ENCODE measurements at places on chromosomes 6 and 20.
A peak's percentile ranks its signal among the peaks of the same experiment; 100 is the strongest.

DNA sequence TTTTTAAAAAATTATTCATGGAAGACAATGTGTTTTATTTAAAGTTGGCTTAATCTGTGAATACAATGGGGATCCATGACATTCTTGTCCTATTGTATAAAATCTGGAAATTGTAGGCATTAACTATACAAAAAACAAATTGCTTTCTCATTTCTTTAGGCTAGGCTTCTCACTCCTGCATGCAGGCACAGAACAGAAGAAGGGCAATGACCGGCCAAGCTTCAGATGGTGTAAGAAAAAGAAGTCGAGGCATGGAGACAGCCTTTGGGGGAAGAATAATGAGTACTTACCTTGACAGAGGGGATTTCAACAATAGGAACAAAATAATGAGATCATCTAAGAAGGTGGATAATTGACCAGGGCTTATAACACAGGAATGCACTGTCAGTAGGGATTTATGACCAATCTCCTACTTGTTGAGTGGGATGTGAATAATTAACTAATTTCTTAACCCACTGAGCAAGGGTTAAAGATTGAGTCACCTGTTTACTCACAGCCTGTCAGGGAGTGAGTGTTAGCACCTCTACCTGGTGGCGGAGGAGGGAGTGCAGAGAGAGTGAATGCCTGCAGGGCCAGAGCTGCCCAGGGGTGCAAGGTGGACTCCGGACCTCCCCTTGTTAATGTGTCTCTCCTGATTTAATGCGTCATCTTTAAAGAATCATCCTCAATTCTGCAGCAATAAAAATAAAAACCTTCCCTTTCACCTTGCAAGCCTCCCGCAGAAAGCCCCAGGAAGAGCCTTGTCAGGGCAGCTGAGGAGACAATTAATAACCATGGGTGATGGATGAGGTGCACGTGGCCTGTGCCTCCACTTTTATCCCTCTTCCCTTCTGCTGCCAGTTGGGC lies 3.9 kb downstream of the SLC22A2 start:
- DNase-seq, result no peak

GRCh38 chr20:33139467-33139866 lies 28.5 kb upstream of the BPIFA2 start:
- DNase-seq, result no peak

- no peak for DNase-seq
These were observed 91.8 kb downstream of the TRMT11 start for GRCh38 chr6:126077810-126078776.

DNA sequence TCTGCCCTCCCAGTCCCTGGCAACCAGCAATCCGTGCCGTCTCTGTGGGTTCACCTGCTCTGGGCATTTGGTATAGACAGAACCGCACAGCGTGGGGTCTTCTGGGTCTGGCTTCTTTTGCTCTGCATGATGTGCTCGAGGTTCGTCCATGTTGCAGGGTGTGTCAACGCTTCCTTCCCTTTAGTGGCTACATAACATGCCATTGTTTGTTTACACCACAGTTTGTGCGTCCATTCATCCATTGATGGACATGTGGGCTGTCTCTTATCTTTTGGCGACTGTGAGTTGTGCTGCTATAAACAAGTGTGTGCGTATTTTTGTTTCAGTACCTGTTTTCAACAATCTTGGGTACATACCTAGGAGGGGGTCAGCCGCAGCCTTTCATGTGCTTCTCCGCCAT lies 149.5 kb upstream of the RPS6KA2 start:
- no peak for DNase-seq

DNA sequence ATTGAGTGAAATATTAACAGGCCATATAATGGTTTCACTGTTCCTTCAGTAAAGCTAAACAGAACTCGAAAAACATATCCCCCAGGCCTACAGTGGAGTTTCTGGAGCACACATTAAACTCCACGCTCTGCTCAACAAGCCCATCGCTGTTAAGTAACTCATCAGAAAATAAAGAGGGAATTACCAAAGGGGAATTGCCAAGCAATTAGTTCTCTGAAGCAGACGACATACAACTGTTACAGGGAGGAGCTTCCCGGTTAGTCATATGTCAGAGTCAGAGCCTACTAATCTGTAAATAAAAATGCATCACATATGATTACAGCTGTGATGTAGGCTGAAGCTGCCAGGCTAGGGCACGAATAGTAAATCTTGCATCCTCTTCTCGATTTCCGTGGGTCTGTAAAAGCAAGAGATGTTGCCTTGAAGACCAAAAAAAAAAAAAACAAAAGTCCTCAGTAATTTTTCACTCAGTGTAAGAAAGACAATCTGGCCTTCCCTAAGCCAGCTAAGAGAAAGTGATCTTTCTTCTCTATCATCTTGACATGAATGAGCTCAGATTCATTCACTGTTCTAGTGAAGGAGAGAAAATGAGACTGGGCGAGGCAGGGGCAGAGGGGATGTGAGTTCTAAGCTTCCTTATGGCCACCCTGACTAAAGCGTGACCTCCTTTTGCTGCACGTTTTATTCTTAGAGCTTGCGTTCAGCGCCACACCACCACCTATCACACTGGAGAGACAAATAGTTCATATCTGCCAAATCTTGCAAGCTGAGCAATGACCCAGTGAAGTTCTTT lies 13.8 kb downstream of the ATXN1 start:
- DNase-seq, result no peak

DNA sequence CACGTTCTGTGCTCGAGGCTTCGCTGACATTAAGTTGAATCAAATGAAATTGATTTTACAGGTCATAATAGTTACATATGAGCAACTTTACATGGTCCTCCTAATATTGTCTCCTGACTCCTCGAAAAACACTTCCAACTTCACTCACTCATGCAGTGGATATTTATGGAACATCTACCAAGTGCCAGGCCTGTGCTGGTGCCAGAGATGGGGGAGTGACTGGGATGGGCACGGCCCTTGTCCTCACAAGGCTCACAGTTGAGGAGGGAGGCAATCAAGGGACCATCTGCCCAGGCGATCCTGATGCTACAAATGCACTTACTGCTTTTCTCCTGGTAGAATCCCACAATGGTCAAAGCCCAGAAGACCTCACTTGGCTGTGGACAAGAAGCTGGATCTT lies 426.4 kb downstream of the PREX1 start:
- no peak for DNase-seq

- peak; percentile 62 for DNase-seq
These were observed 26.4 kb upstream of the PTGIS start for GRCh38 chr20:49594143-49594930.

GRCh38 chr6:21601932-21602390 lies 8.4 kb downstream of the SOX4 start:
- no peak for DNase-seq

- peak; percentile 0 for DNase-seq
These were observed 7.9 kb upstream of the CDSN start for GRCh38 chr6:31128093-31128676.

- DNase-seq, result no peak
These were observed 17.6 kb upstream of the SYNJ2 start for GRCh38 chr6:157964100-157964499.

DNA sequence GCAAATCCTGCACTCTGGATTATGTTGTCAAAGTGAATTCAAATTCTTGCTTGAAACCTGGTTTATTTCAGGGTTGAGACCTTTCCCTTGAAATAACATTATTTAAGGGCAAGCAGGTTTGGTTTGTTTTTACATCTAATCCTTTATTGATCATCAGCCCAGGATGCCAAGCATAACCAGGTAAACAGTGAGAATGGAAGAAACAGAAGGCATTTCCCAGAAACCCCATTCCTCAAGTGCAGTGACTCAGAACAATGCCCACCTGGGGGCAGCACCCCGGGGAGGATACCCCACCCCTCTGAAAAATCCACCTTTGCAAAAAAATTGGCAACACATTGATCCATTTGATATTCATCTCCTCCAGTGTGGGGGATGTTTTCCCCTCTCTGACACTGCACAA lies 32.5 kb downstream of the POFUT1 start:
- no peak for DNase-seq

Measured in NCI-H2107 (cell line).